ENCODE measurements at places on chromosomes 7 and 10.

DNA sequence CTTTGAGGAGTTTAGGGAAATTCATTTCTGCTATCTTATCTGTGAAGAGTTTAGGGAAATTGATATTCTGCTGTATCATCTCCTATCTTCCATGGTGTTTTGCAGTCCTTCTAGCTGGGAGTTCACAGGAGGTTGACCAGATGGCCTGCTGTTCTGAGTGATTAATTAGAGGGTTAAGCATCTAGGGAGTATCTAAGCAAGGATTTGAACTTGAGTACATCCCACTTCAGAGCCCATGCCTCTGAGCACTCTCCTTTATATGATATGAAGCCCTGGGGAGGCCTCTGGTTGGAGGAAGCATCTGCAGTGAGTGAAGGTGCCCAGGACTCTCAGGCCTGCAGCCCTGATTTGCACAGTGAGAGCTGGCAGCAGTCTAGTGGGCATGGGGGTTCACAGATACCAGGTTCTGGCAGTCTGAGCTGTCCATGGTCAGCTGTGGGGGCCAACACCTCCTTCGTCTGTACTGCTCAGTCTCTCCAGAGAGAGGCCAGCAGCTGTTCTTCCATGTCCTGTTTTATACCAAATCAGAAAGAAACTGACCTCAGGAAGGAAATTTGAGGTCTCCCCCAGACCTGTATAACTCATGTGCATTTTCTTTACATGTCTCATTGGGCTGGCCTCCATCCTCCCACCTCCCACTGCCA, 156.9 kb downstream of the PLCE1 start:
- DNase-seq: no peak

GRCh38 chr10:69327463-69328379, 49.4 kb downstream of the HK1 start:
- no peak for DNase-seq

DNA sequence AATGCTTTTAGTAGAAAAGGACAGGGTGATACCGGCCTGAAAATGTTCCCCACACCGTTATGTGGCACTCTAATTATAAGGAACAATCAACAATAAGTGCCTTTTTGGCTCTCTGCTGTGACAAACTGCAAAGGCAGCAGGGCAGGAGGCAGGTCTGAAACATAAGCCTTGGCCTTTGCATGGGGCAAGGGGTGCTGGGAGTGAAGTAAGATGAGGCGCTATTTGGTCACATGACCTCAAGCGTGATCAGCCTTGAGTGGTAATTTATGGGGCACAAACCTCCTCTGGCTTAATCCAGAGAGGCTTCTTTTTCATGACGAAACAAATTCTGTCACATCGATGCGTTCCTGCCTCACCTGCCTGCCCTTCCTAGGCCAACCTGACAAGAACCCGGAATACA, 202.7 kb downstream of the TAX1BP1 start:
- no peak for DNase-seq

GRCh38 chr10:88216976-88217375, 353.6 kb downstream of the PTEN start:
- DNase-seq: no peak

- no peak for DNase-seq
Observed at GRCh38 chr7:12889391-12889790, 202.0 kb downstream of the ARL4A start.

DNA sequence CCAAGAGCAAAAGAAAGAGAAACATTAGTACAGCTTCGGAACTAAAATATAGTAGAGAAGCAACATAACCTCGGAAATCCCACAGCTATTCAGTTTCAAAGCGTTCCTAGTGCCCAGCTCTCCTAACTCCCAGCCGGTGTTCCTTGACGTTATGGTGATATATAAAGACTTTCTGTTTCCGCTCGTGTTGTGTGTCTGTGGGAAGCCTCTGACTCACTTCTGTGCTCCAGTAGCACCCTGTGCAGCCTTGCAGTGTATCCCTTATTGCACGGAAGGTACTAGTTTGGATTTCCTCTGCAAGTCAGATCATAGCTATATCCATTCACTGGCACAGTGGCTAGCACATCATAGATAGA, 535 bp downstream of the ASAH2B start:
- DNase-seq: no peak

- no peak for DNase-seq
Observed at GRCh38 chr7:131843898-131844331, 287.5 kb upstream of the PODXL start.

DNA sequence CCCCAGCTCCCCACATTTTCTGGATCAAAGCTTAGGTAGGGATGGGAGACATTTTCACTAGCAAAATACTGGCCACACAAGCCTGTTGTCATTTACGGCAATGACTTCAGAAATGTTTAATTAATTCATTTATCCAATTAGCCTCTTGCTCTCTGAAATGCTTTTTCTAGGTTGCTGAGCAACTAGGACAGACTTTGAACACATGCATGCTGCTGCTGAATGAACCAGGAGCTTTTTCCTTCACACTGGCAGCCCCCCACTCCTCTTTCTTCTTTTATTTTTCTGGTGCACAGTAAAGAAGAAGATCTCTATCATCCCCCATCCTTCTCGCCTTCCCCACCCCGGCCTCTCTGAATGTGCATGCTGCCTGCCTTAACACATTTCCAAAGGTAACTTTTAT, 22.5 kb downstream of the SORCS3 start:
- no peak for DNase-seq

- no peak for DNase-seq
Observed at GRCh38 chr7:84073186-84073875, 121.3 kb downstream of the SEMA3A start.

GRCh38 chr10:102919992-102920739, 2.1 kb downstream of the CNNM2 start:
- DNase-seq: no peak
